Naive thymus-derived CD4-positive, alpha-beta T cell (primary cell): ENCODE measurements at places on chromosomes 7 and 10.

GRCh38 chr7:22417349-22417748, 60.4 kb upstream of the RAPGEF5 start:
- no peak for DNase-seq

GRCh38 chr10:105797234-105797890, 1156.3 kb downstream of the SORCS3 start:
- DNase-seq: no peak

- DNase-seq: no peak
Measured at GRCh38 chr7:89064831-89065230, 269.3 kb upstream of the TEX47 start.

- DNase-seq: no peak
Measured at GRCh38 chr7:138970446-138970845, 10.7 kb downstream of the KIAA1549 start.

DNA sequence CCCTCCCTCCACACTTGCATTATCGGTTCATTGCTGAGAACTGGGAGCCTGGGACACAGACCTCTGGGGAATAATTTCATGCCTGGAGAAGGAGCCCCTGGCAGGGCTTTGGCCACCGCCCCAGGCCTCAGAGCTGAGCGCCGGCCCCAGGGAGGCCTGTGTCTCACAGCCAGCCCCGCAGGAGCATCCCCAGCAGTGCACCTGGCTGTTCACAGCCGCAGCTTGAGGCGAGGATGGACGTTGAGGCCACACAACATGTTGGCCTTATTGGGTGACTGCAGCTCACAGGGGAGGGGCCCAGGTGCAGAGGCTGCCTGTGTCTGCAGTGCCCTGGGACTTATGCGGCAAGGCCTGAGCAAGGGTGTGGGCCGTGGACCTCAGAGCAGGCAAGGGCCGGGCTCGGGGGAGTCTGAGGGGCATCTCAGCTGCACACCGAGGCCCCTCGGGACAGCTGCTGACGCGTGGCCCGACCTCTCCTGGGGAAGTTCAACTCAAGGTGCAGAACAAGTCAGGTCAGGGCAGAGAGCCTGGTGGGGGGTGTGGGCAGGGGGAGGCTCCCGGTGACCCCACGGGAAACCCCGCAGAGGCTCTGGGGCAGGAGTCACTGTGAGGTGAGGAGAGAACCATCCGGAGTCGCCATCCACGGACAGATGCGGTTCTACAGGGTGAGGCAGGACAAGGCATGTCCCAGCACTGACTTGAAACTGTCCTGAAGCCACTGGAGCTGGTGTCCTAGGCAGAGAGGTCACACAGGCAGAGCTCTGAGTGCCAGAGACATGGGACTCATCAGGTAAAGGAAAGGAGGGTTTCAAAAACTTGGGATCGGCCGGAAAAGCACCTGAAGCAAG, 13.1 kb upstream of the UBE3C start:
- no peak for DNase-seq

GRCh38 chr10:45256246-45256645, 59.2 kb downstream of the OR13A1 start:
- DNase-seq: no peak

- no peak for DNase-seq
Measured at GRCh38 chr10:121460733-121461132, 137.5 kb downstream of the FGFR2 start.

- DNase-seq: no peak
Measured at GRCh38 chr7:123705211-123705901, 43.4 kb downstream of the WASL start.
